ENCODE measurements at places on chromosomes 3 and 15. TPM values are rescaled to one million over a fixed set of nuclear protein-coding genes. Genes with fewer than 3 reads are reported as not detected.
A peak's percentile ranks its signal among the peaks of the same experiment; 100 is the strongest.

DNA sequence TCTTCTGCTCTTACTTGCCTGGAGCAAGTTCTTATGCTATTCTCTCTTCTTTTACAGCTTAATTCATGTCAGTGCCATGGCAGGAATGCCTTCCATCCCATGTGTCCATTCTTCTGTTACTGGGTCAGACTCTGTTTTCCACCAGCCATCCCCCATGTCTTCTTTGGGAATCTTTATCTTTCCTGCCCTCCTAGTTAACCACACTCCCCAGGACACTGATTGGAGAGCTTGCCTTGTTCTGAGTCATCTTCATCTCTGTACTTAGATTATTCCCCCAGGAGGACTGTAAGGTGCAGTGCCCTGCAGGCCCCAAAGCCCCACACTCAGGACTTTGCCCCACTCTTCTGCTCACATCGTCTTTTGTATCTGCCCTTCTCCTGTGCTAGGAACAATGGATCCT is 3.6 kb downstream of the ABHD17C start:
- no peak for DNase-seq

DNA sequence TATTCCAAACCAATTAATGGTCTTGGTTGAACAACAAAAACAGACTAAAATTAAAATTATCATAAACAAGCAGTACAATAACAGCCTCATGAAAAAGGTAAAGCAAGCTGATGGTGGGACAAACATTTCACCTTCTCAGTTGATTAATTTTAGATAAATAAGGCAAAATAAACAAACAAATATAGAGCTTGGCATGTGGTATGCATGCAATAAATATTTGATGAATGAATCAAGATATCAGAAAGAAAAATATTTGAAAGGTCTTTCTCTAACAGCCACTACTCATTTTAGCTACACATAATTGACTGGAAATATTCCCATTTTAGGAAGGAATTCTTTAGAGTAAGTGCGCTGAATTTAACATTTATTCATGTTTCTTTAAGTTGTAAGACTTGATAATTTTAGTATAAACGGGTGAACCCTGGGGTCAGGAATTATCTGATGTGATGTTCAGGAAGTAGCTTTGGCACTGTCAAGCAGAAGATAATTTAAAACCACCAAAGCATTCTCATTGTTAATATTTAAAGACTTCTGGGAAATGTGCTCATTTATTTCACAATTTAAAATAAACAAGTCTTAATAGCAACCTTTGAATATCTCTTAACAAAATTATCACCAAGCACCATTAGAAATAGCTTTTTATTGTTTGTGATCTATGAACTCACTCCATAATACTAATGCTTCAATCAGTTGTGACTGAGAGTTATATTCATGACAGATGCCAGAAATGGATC is 372.3 kb upstream of the TGFBR2 start:
- no peak for DNase-seq

DNA sequence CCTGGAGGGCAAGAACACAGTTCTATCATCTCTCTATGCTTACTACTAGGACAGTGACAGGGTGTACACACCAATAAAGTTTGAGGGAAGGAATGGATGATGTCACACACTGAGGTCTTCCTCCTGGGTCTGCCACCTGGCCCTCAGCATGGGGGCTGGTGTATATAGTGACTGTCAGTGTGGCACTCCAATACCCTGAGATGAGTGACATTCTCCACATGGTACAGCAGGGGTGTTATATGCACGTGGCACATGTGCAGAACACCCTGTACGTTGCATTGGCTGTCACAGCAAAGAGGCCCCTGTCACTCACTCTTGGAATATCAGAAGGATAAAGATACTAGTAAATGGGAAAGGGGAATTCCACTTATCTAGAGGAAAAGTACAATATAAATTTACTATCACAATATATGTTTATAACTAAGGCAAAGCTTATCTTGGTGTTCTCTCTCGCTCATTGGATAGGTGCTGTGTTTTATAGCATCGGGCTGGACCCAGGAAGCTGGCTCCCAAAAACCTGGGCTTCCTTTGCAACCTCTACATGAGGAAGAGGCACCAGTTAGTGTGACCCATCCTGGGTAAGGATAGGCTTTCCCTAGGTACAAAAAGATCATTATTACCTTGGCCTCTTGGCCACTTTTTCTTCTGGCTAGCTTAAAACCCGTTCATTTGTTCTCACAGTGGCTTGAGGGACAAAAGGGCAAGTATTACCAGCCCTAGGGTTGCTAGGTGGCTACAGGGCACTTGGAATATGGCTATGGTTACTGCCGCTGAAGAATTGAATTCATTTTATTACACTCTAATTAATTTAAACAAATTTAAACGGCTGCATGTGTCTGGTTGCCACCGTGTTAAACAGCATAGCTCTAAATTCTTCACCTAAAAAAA is 54.8 kb upstream of the HES1 start:
- no peak for DNase-seq

GRCh38 chr15:76648732-76649444 is 256.3 kb downstream of the SCAPER start:
- no peak for DNase-seq

DNA sequence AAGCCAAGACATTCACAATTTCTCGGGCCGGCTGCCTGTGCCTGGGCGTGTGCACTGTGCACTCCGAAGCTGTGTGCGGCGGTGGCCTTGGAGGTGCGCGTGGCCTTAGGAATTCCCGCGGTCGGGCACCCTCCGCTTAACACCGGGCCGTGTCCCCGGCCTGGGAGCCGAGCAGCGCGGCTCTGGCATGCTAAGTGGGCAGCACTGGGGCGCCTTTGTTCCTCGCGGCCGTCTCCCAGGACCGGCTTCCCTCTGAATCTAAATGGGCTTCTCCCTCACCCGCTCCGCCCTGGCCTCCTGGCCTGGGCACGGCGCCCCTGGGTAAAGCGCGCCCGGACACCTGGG is 498 bp upstream of the ARNT2 start:
- DNase-seq, result no peak

GRCh38 chr3:48598323-48599076 is 3.4 kb upstream of the COL7A1 start:
- peak; percentile 71 for DNase-seq

The ZNF385D gene
- total RNA-seq, result 3.9 TPM

The CCR3 gene
- not detected for total RNA-seq

The SYNPR gene
- total RNA-seq, result not detected

The CHRNA5 gene
- 5.5 TPM for total RNA-seq

All from LHCN-M2 (cell line).